ENCODE measurements at places on chromosomes 4 and X.

GRCh38 chrX:37846558-37846933 is 825 bp downstream of the DYNLT3 start:
- no peak for DNase-seq

DNA sequence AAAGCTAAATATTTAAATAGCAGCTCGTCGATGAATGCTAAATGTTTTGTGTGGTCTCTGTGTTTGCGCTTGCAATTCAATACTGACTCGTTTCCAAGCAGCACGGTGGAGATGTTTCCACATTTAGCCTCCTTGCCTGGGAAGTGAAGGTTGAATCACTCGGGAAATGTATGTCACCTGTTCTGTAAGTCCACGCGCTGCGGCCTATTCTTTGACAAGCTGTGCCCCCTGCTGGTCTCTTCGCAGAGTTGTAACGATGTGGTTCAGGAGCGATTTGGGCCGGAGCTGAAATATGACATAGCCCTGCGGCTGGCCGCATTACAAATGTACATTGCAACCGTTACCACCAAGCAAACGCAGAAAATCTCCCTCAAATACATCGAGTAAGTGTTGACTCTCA is 89.6 kb upstream of the PRPS2 start:
- no peak for DNase-seq

GRCh38 chrX:16748425-16748824 is 29.0 kb downstream of the SYAP1 start:
- DNase-seq, result no peak

DNA sequence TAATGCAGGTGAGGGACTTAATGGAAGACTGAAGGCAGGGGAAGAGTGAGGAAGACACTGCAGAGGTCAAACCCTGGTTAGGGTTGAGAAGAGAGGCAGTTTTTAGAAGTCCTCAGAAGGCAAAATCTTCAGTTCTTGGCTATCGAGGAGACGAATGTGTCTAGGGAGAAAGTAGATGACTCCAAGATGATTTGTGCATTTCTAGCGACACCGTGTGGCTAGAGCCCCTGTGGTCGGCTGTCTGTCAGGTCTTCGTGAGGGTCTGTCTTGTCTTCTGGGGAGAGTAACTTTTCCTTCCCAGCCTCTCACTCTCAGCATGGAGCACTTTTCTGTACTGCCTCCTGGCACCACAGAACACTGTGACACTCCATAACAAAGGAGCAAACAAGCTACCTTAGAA is 458.1 kb downstream of the STIM2 start:
- DNase-seq, result no peak

DNA sequence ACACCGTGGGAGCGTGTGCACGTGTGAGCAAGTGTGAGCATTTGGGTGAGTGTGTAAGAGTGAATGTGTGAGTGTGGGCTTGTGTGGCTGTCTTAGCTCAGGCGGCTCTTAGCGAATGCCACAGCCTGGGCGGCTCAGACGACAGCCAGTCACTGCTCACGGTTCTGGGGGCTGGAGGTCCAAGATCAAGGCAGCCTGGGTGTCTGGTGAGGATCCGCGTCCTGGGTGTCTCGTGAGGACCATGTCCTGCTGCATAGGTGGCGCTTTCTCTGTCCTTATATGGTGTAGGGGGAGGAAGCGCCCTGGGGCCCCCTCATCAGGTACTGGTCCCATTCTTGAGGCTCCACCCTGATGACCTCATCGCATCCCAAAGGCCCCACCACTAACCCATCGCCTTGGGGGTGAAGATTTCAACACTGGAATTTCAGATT is 4.5 kb downstream of the DOK7 start:
- no peak for DNase-seq

GRCh38 chrX:69150281-69150960 is 14.8 kb downstream of the PJA1 start:
- DNase-seq, result no peak

Measured in CD4-positive, CD25-positive, alpha-beta regulatory T cell (primary cell).